ENCODE measurements at places on chromosomes 16 and 17. TPM values are rescaled to one million over a fixed set of nuclear protein-coding genes. Genes with fewer than 3 reads are reported as not detected.

- no peak for DNase-seq
These were observed 12.3 kb downstream of the NUPR1 start for GRCh38 chr16:28526201-28527099.

DNA sequence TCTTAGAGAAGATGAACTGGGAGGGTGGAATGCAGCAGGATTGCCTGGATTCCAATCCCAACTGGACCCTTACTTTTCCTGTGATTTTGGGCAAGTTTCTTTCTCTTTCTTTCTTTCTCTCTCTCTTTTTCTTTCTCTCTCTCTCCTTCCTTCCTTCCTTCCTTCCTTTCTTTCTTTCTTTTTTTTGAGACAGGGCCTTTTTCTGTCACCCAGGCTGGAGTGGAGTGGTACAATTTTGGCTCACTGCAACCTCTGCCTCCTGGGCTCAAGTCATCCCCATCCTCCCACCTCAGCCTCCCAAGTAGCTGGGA, 20.5 kb downstream of the CDH1 start:
- DNase-seq = no peak

OR1G1 gene
- total RNA-seq = not detected

CDYL2 gene
- total RNA-seq = 27.3 TPM

FBXO39 gene
- not detected for total RNA-seq

RAD51C gene
- total RNA-seq = 20.2 TPM

Measured in kidney (tissue), 22 donors.